Natural killer cell (primary cell): ENCODE measurements at places on chromosomes 13 and 19.

- DNase-seq, result no peak
These were observed 16.4 kb upstream of the IGFL1 start for GRCh38 chr19:46213156-46213555.

DNA sequence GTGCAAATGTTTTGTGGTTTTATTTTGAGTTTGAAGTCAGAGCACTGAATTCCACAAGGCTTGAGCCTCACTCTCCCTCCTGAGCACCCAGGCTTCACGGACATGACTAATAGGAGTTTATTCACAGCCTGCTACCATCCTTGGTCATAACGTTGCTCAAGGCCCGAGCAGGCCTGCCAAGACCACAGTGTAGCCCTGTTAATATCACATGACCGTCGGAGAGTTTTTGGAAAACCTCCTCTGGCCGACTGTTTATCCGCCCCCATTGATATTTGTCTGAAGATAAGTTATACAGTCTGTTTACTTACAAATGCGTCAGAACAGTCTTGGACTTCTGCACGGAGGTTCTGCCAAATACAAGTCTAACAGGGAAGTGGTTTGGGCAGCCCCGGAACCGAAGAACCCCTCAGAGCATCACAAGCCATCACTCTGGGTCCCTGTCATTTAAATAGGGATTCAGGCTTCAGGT is 89.9 kb downstream of the COL4A2 start:
- no peak for DNase-seq

DNA sequence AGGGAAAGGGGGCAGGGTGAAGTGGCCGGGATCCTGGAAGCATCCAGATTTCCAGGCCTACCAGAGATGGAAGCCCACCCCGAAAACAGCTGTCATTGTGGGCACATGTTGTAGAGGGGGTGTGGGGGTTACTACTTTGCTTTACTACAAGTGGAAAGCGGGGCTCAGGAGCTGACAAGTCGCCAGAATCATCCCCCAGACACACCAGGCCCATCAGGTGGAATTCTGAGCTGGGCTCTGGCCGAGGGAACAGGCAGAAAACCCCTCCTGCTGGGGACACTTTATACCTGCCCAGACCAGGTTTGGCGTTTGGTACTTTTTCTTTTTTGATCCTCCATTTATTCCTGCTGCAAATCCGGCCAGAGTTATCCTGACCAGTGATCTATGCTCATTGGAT is 3.8 kb downstream of the CDX2 start:
- DNase-seq, result no peak

GRCh38 chr13:38350114-38350617 is 515 bp downstream of the UFM1 start:
- peak; percentile 58 for DNase-seq
